Stimulated activated effector memory CD8-positive, alpha-beta T cell treated with anti-CD3 and anti-CD28 coated beads, Interleukin-12 subunit alpha, Interleukin-12 subunit beta, amount 100 ng/mL, for 72 hours (primary cell): ENCODE measurements at places on chromosomes 16 and 17.
A peak's percentile ranks its signal among the peaks of the same experiment; 100 is the strongest.

DNA sequence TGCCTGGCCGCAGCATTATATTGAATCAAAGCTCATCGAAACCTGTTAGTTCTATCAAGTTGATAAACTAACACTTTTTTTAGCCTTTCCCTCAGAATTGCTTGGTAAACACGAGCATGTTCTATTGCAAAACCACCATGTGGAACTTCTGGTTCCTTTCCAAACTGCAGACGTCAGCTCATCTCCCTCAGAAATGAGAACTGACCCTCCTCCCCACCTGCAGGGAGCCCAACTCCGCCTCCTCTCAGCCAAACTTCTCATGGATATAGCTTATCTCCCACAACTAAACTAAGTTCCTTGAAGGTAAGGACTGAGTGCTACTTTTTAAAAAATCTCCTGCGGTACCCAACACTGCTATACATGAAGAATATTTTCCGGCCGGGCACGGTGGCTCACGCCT is 6.7 kb downstream of the SHMT1 start:
- no peak for DNase-seq

- no peak for DNase-seq
Observed at GRCh38 chr17:57929386-57929785, 25.8 kb downstream of the CUEDC1 start.

DNA sequence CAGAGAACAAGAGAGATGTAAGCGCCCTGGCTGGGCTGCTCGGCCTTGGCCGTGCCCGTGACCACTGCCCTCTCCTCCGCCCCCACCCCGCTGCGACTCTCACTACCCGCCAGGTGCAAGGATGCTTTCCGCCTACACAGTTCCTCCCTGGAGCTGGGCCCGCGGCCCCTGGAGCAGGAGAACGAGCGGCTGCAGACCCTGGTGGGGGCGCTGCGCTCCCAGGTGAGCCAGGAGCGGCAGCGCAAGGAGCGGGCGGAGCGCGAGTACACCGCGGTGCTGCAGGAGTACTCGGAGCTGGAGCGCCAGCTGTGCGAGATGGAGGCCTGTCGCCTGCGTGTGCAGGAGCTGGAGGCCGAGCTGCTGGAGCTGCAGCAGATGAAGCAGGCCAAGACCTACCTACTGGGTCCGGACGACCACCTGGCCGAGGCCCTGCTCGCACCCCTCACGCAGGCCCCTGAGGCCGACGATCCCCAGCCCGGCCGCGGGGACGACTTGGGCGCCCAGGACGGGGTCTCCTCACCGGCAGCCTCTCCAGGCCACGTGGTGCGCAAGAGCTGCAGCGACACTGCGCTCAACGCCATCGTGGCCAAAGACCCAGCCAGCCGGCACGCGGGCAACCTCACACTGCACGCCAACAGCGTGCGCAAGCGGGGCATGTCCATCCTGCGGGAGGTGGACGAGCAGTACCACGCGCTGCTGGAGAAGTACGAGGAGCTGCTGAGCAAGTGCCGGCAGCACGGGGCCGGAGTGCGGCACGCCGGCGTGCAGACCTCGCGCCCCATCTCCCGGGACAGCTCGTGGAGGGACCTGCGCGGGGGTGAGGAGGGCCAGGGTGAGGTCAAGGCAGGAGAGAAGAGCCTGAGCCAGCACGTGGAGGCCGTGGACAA is 9.2 kb upstream of the MRPL58 start:
- DNase-seq, result no peak

GRCh38 chr17:35289222-35289621 is 46.4 kb downstream of the SLFN5 start:
- DNase-seq, result no peak

- DNase-seq, result no peak
Observed at GRCh38 chr16:49458656-49459445, 85.2 kb downstream of the C16orf78 start.

DNA sequence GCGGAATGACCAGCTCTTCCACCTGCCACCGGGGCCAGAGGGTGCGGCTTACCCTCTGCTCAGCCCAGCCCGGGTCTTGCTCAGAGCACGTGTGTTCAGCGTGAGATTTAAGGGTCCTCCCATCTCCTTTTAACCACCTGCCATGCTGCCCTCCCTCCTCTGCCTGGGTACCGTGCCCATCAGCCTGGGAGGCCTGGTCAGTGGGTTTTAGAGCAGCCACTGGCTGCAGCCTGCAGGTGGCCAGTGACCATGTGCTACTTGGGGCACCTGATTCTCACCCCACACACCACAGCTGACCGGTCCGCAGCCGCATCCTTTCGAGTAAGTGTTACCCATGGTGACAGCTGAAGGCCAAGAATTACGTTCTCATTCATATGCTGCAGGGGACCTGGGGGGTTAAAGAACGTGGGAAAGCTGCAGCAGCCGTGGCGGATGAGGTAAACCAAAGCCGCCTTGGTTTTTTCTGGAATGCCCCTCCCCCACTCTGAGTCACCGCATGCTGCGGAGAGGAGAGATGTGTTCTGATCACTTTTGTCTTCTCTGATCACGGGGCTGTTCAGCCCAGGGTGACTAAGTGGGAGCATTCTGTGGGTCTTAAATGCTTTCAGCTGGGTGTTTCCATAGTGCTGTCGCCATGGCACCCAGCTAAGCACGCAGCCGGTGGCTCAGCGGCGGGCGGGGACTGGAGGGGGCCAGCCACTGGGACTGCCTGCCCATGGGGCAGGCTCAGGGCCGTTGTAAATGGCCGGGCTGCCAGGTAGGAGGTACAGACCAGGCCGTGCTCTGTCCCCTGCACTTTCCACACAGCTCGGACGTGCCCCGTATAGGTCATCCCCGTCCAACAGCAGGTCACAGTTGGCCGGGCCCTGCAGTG is 59.8 kb downstream of the BAIAP2 start:
- peak; percentile 92 for DNase-seq
